ENCODE measurements at places on chromosomes 2 and 18. TPM values are rescaled to one million over a fixed set of nuclear protein-coding genes. Genes with fewer than 3 reads are reported as not detected.

Gene SCN3A
- total RNA-seq, result 0.89 TPM

Gene SLC35F6
- 19.6 TPM for total RNA-seq

Gene TXNDC2
- total RNA-seq, result not detected

Gene IL1A
- total RNA-seq, result 86.3 TPM

Gene TUBB8B
- not detected for total RNA-seq

Gene NR4A2
- total RNA-seq, result 0.30 TPM

Gene POTEJ
- not detected for total RNA-seq

Gene ALS2
- 42.0 TPM for total RNA-seq

Gene THUMPD2
- total RNA-seq, result 12.2 TPM

Gene DCDC2C
- total RNA-seq, result not detected

Gene UGT1A10
- not detected for total RNA-seq

Gene TUBA4B
- total RNA-seq, result not detected

Gene LYPD1
- 29.3 TPM for total RNA-seq

Gene MPP4
- 0.89 TPM for total RNA-seq

Gene PRKAG3
- total RNA-seq, result not detected

Gene RAX
- not detected for total RNA-seq

Gene PPP1R1C
- total RNA-seq, result 0.28 TPM

Gene CREG2
- 0.46 TPM for total RNA-seq

Gene TAF1B
- total RNA-seq, result 18.1 TPM

Gene KCNF1
- total RNA-seq, result not detected

Gene HOXD13
- 2.4 TPM for total RNA-seq

Gene RNF125
- not detected for total RNA-seq

Gene DSC1
- 0.30 TPM for total RNA-seq

Gene ATP6V1B1
- total RNA-seq, result 1.8 TPM

Gene ZSWIM2
- not detected for total RNA-seq

Gene SNED1
- 0.14 TPM for total RNA-seq

Gene SIGLEC15
- 2.5 TPM for total RNA-seq

Gene ANKRD29
- total RNA-seq, result 0.59 TPM

Gene SCN2A
- 5.6 TPM for total RNA-seq

Gene UCN
- 0.30 TPM for total RNA-seq

Gene CHMP3
- total RNA-seq, result 171 TPM

Gene RGPD3
- 0.37 TPM for total RNA-seq

Gene FZD7
- total RNA-seq, result 51.4 TPM

Gene FOXI3
- not detected for total RNA-seq

Gene SCYGR4
- total RNA-seq, result not detected

Measured in smooth muscle cell of the umbilical artery (primary cell).